Stimulated activated CD8-positive, alpha-beta memory T cell treated with anti-CD3 and anti-CD28 coated beads, Interleukin-7, amount 100 ng/mL, for 1 hour (primary cell): ENCODE measurements at places on chromosomes 6 and 20.
A peak's percentile ranks its signal among the peaks of the same experiment; 100 is the strongest.

GRCh38 chr6:3438190-3439167 lies 18.4 kb downstream of the SLC22A23 start:
- DNase-seq = no peak

- DNase-seq = no peak
These were observed 61.0 kb upstream of the SCGN start for GRCh38 chr6:25590986-25591385.

DNA sequence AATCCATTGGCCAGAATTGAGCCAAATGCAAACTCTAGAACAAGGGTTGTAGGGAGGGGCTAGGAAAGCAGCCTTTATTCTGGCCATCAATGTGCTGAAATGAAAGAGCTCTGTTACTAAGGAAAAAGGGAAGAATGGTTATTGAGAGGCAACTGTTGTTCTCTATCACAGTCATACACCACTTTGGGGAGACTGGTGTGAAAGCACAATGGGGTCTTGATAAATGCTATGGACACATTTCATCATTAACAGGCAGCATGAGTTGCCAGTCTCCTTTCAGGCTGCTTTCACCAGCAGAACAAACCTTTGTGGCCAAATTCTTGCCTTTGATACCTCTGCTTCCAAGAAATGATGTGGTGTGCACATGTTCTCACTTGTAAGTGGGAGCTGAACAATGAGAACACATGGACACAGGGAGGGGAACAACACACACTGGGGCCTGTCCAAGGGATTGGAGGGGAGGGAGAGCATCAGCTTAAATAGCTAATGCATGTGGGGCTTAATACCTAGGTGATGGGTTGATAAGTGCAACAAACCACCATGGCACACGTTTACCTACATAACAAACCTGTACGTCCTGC lies 86.2 kb downstream of the CDS2 start:
- no peak for DNase-seq

- no peak for DNase-seq
These were observed 74.6 kb downstream of the RPP40 start for GRCh38 chr6:4929097-4929718.

- DNase-seq = no peak
These were observed 48.1 kb upstream of the SNAP91 start for GRCh38 chr6:83757021-83757420.

- no peak for DNase-seq
These were observed 42.2 kb upstream of the ZFAND3 start for GRCh38 chr6:37777272-37777834.

- no peak for DNase-seq
These were observed 36.9 kb upstream of the FANCE start for GRCh38 chr6:35415065-35415891.

DNA sequence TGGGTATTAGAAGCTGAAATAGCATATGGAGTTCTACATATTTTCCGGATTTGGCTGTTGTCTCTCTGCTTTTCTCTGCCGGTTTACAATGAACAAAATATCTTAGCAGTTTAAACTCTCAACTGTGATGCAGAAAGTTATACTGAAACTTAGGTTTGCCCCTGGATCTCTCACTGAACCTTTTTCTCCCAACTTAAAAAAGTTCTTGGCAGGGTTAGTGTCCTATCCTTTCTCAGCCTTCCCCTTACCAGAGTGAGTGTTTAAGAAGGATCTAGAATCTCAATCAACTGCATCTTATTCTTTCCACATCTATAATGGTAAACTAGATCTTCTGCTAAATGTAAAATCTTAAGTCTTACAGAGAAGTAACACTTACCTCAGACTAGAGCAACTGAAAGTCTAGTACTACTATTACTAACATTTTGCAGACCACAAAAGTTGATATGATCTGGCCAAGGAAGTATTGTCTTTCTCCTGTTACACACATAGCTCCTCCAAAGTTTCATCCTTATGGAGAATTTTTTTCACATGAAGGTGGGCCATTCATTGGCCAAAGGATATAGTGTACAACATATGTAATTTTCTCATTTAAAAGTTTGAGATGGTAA lies 392.3 kb upstream of the RUNX2 start:
- no peak for DNase-seq

GRCh38 chr20:21796059-21796458 lies 90.6 kb downstream of the PAX1 start:
- no peak for DNase-seq

DNA sequence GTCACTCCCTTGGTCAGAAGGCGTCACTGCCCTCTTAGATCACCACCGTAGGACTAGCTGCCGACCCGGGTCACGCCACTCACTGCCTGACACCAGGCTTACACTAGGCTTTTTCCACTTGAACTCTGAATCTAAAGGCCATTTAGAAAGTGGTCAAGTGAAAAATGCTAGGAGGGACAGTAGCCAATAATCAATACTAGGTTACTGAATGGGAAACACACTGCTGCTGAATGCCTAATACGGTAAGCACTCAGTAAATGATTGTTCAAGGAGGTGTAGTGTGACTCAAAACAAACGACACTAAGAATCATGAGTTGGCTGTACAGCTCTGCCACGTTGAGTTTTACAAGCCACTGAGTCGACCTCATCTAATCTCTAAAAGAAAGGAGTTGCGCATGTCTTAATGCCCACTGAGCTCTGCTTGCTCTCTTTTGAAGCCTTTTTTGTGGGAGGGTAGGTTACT lies 760 bp upstream of the IBTK start:
- DNase-seq = no peak

DNA sequence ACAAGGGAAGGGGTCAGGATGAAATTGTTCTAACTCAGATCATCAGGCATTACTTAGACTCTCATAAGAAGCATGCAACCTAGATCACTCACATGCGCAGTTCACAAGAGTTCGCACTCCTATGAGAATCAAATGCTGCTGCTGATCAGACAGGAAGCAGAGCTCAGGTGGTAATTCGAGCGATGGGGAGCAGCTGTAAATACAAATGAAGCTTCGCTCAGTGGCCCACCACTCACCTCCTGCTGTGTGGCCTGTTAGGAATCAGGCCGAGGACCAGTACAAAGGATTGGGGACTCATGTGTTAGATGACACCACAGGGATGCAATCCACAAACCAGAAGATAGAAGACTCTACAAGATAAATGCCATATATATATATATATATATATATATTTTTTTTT lies 31.5 kb upstream of the TOP1 start:
- DNase-seq = no peak

- no peak for DNase-seq
These were observed 3.5 kb downstream of the ZKSCAN8 start for GRCh38 chr6:28145231-28145630.

DNA sequence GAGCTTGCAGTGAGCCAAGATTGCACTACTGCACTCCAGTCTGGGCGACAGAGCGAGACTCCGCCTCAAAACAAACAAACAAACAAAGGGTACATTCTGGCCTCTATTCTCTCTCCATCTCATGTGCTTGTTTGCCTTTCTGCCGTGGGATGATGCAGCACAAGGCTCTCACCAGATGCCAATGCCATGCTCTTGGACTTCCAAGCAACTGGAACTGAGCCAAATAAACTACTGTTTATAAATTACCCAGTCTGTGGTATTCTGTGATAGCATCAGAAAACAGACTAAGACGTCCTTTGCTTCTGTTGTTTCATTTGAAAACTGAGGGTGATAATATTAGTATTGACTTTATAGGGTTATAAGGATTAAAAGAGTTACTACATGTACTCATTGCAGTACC lies 3.6 kb upstream of the BRD2 start:
- DNase-seq = no peak

- no peak for DNase-seq
These were observed 11.8 kb downstream of the CLVS2 start for GRCh38 chr6:123007885-123008284.

GRCh38 chr6:136643850-136644596 lies 93.8 kb upstream of the MAP7 start:
- peak; percentile 70 for DNase-seq

GRCh38 chr6:33000055-33000454 lies 9.3 kb downstream of the HLA-DOA start:
- no peak for DNase-seq

DNA sequence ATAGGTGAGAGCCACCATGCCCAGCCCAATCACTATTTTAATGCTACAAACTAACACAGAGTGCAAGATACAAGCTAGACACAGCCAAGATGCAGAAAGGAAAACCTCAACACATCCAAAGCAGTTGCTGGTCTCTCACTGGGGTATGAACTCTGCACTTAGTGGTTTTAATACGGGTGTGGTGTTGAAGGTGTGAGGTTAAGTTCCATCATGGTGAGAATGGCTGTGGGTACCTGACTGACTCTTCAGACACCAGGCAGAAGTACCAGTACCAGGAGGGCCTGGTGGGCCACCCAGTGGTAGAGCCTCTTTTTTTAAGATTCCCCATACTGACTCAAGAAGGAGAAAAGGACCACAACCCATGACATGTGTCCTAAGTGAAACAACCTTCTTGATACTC lies 13.0 kb downstream of the GNAS-AS1 start:
- no peak for DNase-seq

DNA sequence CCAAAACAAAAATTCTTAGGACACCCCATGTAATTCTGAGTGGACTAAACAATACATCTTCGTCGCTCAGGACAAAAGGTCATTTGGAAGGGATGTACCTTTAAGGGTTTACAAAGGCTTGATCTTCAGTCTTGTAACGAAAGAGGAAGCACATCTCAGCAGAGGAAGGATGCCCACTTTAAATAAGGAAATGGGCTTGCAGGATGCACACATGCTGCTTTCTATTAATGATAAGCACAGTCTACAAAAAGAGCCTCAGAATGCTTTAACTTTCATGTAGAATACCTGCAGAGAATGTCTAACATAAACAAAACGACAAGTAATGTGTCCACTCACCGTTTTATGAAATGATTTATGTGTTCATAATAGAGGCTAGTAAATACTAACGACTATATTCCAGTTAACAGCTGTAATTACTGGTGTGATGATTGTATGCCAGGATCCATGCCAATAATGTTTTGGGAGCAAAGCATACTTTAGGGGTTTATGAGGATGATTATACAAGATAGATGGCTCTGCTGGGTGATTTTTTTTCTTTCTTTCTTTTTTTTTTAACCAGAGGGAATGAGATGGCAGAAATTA lies 216.9 kb downstream of the GMDS start:
- DNase-seq = no peak

- DNase-seq = no peak
These were observed 1.0 kb upstream of the VSTM2L start for GRCh38 chr20:37901654-37902503.

DNA sequence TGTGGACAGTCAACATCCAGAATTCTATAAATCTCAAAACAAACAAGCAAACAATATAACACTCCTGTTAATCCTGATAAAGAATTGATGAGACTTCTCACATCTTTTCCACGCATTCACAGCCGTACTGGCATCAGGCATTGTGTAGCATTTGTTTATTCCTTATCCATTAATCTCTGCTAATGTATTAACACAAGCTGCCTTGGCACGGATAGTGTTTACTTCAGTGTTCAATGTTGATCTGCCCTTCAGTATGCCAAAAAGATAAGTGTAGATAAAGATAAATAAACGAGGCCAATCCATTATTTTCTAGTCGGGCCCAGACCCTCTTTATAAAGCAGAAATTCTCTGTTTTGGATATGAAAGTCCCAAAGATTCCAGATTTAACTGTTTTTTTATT lies 16.1 kb downstream of the UFL1 start:
- DNase-seq = no peak

GRCh38 chr6:5112066-5112799 lies 27.1 kb downstream of the PPP1R3G start:
- no peak for DNase-seq

DNA sequence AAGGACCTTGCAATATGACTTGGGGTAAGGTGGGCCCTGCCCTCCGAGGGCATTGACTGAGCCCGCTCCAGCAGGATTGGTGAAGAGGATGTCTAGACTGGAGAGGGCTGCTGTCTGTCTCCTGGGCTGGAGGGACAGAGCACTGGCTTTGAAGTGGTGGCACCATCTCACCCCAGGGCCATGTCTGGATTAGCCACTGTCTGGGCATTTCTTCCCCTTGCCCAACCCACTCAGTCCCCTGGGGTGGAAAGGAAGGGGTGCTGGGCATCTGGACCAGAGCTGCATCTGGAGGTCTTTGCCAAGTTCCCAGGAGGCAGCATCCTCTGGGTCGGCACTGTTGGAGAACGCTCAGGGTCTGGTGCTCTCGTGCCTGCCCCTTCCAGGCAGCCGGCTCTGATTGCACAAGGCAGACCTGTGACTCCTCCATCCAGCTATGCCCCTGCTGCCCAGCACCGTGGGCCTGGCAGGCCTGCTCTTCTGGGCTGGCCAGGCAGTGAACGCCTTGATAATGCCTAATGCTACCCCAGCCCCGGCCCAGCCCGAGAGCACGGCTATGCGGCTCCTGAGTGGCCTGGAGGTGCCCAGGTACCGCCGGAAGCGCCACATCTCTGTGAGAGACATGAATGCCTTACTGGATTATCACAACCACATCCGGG lies at the start of gene R3HDML:
Gene R3HDML, plus strand, starts transcription at position 319 of the 656 bp plus-strand sequence. Its CDS starts 115 bp downstream, at position 434.
- no peak for DNase-seq

- DNase-seq = no peak
These were observed 72.1 kb downstream of the CBFA2T2 start for GRCh38 chr20:33561692-33562601.

DNA sequence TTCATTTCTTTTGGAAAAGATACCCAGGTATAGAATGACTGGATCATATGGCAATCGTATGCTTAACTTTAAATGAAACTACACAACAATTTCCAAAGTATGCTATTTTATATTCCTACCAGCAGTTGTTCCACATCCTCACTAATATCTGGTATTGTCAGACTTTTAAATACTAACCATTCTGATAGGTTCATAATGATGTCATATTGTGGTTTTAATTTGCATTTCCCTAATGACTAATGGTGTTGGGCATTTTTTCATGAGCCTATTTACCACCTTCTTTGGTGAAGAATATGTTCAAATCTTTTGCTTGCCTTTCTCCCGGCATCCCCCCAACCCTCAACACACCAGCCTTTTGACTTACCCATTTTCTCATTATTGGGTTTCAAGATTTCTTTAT lies 96.2 kb upstream of the HMGN3 start:
- no peak for DNase-seq

DNA sequence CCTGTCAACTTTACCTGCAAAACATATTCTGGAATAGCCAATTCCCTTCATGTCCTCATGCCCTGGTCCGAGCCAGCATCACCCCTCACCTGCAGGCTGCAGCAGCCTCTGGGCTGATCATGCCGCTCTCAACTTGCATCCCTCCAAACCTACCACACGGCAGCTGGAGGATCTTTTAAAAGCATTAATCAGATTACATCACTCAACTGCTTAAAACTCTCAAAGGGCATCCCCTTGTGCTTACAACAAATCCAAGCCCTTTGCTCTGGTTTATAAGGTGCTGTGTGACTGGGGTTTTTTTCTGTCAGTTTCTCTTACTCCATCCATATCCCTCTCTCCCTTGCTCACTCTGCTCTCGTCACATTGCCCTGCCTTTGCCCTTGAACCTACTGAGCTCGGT lies 24.0 kb downstream of the CD40 start:
- no peak for DNase-seq

- DNase-seq = no peak
These were observed 31.4 kb upstream of the SLA2 start for GRCh38 chr20:36677422-36677771.

DNA sequence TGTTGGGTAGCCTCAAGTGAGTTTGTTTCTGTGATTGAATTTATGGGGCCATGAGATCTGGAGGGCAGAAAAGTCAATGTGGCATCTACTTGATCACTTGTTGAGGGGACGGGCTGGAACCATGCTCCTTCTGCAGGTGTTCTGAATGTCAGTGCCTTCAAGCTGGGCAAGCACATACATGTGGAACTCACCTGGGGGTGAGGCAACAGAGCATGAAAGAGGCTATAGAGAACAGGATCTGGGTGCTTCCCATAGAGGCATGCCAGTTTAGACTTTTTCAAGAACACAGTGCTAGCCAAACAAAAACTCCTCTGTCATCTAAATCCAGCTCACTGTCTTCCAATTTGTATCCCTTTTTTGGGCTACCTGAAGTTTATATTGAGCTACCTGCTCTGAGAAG lies 77.8 kb upstream of the SLC35B3 start:
- no peak for DNase-seq
